ENCODE measurements at places on chromosomes 6 and 20.

DNA sequence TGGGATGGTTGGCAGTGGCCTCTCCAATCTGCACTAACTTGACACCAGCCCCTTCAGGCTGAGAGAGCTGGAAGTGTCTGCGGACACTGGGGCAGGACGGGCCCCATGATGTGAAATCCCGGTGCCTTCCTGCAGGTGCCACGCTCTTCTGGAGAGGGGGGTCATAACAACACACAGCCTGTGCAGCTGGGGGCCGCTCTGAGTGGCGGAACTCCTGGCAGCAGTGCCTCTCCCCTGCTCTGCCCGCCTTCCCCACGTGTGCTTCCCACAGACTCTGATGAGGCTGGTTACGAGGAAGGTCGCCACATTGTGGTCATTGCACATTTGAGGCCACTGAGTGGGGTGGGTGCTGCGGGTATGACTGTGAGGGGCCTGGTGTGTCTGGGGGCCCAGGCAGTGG, 145.2 kb downstream of the DTNBP1 start:
- DNase-seq, result no peak

- DNase-seq, result no peak
Observed at GRCh38 chr6:89268776-89269175, 46.3 kb downstream of the GABRR2 start.

DNA sequence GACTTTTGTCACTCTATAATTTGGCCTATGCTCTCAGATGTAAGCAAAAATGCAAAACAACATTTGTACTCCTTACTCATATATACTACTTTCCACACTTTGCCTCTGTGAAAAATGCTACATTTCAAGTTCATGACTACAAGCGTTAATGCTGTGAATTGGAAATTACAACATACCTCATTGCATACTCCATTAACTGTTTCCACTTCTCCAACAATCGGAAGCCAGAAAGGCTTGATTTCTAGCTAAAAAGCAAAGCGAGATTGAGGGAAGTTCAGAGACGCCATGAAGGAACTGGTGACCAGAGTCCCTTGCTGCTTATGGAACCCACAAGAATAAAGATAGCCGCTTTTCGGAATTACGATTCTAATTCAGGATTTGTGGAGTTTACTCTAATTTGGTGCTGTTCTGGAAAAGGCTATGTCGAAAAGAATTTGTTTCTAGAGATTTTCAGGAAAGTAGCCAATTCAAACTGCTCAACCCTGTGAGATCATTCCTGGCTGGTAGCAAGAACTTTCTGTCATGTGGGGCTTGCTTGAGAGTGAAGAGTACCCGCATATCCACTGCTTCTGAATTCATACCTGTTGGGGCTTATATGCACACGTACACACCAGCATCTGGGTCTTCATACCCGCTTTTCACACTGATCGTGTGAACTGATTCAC, 98.0 kb upstream of the CITED2 start:
- no peak for DNase-seq

- DNase-seq, result no peak
Observed at GRCh38 chr6:44228836-44229235, 5.4 kb downstream of the SLC29A1 start.

GRCh38 chr20:46695892-46696291, 6.6 kb upstream of the TP53RK start:
- no peak for DNase-seq

DNA sequence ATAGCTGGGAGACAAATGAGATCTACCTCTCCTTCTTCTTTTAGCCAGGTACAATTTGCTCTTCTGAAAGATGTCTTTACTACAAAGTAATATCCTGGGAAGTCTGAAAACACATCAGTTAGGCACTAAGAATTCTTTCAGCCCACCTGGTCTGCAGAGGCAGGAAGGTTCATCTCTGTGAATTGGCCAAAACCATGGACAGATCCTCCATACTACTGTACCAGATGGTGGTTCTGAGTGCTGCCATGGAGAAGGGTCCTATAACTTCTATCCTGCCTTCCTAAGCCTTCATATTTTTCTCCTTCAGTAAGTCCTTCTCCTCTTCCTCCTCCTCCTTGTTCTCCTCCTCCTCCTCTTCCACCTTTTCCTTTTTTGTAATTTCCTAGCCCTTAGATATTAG, 11.7 kb upstream of the PCSK2 start:
- no peak for DNase-seq

GRCh38 chr6:6806844-6807518, 218.5 kb downstream of the LY86 start:
- DNase-seq, result no peak

- DNase-seq, result no peak
Observed at GRCh38 chr20:48350313-48350988, 477.3 kb downstream of the PREX1 start.

GRCh38 chr20:19079536-19080299, 132.7 kb upstream of the SLC24A3 start:
- DNase-seq, result no peak

DNA sequence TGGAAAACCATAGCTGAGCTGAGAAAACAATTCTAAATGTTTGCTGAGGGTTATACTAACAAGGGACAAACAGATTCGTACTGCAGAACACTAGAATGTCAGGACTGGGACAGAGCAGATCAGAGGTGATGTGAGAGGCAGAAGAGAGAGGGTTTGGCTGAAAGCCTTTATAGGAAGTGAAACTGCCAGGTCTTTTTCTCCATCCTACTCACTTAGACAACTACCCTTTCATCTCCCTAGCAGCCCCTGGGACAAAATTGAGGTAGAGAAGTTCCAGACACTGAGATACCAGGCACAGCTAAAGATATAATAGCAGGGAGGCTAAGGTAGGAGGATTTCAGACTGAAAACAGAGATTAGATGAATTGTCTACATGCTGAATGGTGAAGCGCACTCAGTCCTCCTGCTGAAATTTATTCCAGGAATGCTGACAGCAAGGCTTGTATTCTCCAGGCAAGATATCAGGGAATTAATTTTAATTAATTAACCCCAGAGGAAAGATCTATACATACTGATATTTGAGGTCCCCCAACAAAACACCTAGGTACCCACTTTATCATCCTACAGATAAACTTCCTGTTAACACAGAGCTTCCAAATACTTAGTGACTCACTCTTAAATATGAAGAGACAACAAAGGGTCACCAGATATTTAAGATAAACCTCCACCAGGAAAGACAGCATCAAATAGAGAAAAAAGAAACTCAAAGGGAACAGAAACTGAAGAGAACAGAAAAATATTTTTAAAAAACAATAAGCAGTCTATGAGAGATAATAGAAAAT, 12.6 kb upstream of the EIF2S2 start:
- DNase-seq, result no peak

- no peak for DNase-seq
Observed at GRCh38 chr6:16591396-16592222, 169.7 kb downstream of the ATXN1 start.

- DNase-seq, result no peak
Observed at GRCh38 chr20:47318027-47318585, 38.4 kb downstream of the ZMYND8 start.

GRCh38 chr6:55040102-55040848, 134.0 kb upstream of the HCRTR2 start:
- no peak for DNase-seq

GRCh38 chr6:2209226-2209809, 36.1 kb downstream of the GMDS start:
- no peak for DNase-seq

DNA sequence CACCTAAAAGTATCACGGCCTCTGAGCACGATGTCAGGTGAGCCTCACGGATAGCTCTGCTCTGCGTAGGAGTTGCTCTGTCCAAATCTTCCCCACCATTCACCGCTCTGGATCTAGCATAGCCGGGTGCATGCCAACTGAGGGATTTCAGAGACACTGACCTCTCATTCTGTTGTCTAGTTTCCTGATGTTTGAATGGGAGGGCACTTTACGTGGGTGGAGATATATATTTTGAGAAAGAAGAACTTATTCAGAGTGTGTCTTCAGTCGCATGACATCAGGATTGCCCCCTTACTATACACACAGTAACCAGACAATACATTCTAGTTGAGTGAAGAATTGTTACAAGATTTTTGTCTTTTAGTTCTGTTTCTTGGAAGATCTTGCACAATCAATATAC, 96.5 kb upstream of the CITED2 start:
- no peak for DNase-seq

DNA sequence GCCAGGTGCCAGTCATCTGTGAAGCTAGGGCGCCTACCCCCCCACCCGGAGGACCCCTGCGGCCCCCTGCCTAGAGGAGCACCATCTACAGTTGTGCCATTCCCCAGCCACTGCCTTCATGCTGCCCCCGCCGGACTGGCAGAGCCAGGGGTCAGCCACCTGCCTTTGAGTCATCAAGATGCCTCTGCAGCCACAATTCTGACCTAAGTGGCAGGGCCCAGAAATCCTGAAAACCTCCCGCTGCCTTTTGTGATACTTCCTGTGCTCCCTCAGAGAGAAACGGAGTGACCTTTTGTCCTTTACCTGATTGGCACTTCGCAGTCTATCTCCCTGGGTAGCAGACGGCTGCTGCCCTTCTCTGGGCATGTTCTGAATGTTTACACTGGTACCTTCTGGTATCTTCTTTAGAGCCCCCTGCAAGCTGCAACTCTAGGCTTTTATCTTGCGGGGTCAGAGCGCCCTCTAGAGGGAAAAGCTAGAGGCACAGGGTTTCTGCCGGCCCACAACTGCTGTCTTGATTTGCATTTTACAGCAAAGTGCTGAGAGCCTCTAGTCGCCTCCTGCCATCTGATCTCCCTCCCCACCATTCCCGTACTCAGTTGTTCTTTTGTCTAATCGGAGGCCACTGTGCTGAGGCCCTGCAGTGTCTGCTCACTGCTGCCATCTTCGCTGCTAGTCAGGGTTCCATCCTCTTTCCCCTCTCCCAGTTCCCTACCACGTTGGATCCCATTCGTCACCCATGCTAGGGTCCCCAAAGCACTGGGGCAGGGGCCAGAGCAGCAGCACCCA, 26.9 kb downstream of the SPATA2 start:
- DNase-seq, result peak; percentile 16
